ENCODE measurements at places on chromosomes 5 and 9.
A peak's percentile ranks its signal among the peaks of the same experiment; 100 is the strongest.

DNA sequence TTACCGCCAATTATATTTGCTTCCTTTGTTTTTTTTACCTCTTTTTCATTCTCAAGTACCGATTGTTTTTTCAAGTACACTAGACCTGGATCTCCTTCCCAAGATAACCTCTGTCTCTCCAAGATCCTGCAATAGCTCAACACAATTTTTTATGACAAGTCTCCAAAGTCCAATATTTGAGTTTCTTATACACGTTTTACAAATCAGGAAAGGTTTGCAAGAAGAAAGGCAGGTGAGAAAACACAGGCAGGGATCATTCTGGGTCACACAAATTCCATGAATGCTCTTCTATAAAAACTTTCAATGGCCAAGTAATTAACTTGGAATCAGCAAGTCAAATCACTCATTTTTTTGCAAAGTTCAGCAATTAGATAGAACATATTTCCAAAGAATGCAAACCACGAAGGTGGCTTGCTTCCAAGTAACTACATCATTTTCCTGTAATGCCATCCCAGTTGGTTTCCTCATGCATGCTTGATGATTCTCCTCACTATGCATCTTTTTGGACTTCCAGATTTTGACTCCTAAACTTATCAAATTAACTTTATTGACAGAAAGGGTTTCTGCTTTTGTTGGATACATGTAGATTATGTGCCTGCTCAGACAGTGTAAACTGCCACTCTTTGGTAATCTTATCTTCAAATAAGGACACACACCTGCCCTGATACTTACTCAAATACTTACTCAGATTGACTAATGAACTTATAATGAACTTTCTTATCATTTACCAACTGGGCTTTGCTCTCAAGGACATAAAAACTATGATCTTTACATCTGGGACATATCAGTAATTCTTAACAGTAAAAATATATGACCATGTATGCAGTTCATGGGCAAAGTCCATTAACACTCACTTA, 24.7 kb upstream of the IFNE start:
- no peak for DNase-seq

DNA sequence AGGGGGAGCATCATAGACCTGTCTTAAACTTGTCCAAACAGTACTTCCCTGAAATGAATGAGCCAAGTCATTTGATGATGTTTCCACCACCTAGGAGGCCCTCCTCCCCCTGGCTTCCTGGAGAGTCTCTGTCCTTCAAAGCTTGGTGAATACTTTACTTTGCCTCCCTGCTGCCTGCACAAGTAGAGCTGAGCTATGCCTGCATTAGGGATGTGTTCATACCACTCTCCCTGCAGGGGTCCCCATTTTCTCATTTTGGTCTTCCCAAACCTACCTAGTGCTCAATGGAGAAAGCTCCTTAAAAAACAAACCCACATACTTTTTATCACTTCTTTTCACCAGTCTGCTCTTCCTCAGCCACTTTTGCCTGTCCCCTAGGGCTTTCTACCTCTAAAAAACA, 7.7 kb downstream of the CCNI2 start:
- DNase-seq: no peak

- DNase-seq: peak; percentile 4
These were observed 291.8 kb upstream of the DAB2 start for GRCh38 chr5:39716532-39717028.

DNA sequence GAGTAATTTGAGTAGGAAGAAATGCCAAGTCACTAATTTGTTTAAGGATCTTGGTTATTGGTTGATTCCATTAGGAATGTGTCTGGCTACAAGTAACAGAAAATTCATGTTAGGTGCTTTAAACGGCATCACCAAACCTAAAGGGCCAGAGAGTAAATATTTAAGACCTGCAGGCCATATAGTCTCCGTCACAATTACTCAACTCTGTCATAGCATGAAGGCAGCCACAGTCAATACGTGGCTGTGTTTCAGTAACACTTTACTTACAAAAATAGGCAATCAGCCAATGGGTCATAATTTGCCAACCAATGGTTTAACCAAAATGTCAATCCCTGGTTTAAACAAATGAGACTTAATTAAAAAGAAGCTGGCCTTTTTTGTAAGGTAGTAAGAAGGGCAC, 98.5 kb downstream of the ARL15 start:
- DNase-seq: no peak

- DNase-seq: no peak
These were observed 162.4 kb downstream of the ZDHHC21 start for GRCh38 chr9:14530841-14531240.

DNA sequence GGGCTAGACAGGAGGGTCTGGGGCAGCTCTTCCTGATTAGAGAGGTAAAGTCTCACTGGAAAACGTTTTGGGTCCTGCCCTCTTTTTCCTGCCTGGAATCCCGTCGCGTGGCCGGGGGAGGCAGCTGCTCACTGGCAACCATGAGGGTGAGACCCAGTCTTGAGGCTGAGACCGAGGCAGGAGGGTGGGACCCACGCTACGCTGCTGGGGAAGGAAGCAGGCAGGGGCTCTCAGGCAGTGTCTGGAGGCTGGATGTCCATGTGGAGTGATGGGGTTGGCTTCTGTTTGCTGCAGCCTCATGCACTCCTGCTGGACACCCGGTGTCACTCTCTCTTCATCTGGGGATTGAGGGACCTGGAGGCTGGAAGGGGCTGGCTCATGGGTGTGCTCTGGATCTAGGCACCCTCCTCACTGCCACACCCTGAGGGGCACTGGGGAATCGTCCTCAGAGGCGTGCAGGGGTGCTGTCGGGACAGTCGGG, 11.3 kb upstream of the SLC2A6 start:
- DNase-seq: no peak

- no peak for DNase-seq
These were observed 98.2 kb upstream of the NIPBL start for GRCh38 chr5:36778336-36778735.

DNA sequence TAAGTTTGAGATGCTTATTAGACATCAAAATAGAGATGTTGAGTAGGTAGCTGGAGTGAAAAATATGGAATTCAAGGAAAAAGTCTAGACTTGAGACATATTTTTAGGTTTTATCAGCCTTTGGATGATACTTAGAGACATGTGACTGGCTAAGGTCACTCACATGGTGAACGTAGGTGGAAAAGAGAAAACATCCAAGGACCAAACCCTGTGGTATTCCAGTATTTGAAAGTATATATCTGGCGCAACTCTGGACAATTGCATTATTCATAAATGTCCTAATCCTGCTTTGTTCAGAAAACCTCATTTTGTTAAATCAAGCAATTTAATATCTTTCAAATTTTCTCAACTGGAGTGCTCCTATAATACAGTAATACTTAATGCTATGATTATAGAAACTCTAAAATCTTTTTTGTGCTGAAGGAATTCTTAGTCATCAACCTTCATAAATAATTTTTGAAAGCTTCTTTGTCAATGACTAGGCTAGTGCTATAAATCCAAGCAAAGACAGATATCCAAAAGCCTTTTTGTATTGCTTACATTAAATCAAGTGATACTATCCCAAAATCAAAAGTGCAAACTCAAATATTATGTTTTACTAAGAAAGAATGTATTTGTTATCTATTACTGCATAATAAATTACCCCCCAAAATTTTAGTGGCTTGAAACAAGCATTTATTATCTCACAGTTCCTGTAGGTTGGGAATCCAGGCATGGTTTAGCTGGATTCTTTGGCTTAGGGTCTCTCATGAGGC, 452.0 kb downstream of the ENC1 start:
- no peak for DNase-seq

DNA sequence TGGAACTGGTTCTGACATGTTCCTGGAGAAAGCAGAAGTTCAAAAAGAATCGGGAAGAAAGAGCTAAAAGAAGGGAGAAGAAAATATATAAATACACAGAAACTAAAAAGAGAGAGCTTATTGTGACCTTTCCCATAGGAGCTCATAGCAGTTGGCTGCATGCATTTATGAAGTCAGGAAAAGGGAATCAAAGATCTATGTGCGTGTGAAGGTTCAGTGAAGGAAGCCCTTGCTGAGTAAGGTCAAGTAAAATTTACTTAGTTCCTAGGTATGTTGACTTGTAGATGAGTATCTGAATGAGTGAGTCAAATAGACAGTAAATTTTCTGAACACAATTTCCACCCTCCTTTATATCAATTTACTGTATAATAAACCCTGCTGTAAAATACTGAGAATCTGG, 632.5 kb downstream of the SLCO4C1 start:
- DNase-seq: no peak

DNA sequence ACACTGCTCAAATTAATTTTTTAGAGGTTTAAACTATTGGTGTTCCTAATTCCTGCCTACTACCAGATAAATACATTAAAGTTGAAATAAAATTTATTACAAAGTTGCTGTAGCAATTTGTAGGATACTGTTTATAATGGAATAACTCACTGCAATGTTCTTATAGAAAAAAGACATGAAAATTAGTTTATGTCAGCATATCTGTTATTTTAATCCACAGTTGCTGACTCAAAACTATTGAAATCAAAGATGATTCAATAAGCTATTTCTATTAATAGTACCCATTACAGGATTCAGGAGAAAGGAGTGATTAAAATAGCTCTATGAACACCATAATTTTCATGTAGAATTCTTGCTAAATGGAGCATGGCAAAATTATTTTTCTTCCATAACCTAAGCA, 764.4 kb upstream of the NUDT12 start:
- DNase-seq: no peak

- no peak for DNase-seq
These were observed 46.6 kb downstream of the RAB3C start for GRCh38 chr5:58629271-58630159.

DNA sequence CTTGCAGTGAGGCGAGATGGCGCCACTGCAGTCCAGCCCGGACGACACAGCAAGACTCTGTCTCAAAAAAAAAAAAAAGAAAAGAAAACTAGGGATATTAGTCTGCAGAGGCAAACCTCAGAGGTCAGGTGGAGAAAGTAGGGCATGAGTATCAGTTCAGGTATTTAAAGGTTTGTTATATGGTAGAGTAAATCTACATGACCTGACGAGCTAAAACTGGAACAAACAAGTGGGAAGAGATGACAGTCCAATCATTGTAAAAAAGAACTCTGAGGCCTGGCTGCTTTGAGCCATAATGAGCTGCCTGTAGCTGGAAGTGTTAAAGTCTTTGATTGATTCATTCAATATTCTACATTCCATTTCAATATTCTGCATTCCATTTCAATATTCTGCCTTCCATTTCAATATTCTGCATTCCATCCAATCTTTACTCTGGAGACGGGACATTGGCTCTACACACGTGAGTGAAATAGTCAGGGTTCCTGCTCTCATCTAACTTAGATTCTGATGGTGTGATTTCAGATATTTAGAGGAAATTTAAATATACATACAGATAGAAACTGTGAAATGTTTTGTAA, 28.9 kb upstream of the GRAMD2B start:
- no peak for DNase-seq

DNA sequence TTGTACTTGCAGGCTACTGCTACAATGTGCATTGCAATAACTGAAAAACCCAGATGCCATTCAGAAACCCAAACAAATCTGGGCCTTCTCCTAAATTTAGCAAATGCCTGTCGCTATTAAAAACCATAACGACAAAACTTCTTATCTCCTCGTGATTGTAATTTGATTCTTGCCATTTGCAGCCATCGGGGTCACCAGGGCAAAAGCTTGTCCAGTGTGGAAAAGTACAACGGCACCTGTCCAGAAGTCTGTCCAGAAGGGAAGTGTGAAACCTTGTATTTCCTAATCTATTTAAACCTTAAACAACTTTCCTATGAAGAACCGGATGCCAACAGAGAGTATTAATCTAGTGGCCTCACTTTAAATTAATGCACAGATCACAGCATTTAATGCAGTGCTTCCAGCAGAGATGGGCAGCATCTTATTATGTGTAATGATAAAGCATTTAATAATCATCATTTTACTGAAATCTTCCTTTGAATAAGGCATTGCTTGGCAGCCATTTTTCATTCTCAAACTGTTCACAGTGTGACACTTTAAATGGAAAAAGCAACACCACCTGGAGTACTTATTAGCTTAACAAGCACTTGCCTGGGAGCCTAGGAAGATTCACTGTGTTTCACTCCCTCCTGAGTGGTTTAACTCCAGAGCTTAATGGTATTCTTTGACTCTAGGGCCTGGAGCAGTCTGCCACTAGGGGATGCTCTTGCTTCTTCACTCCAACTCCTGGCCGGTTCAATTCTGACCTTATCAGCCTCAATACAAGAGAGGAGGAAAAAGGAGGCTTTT, 4.9 kb upstream of the C7 start:
- no peak for DNase-seq

GRCh38 chr5:122295138-122295537, 16.9 kb upstream of the SNCAIP start:
- no peak for DNase-seq

GRCh38 chr5:109329333-109330237, 80.2 kb downstream of the PJA2 start:
- DNase-seq: no peak

DNA sequence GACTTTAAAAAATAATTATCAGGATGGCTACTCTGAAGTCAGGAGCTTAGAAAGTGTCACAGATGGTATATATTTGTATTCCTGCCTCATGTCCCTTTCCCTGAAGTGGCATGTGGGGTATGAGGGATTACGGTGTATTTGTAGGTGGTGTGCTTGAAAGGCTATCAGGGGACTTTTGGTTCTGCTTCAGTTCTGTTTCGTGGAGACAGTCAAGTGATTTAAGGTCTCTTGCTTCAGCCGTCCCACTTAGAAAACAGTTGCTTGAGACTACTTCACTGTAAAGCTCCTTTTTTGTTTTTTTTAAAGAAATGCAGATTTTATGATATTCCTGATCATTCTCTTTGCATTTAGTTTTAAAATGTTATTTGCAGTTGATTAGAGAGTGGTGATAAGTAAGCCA, 18.3 kb downstream of the PARP8 start:
- no peak for DNase-seq

DNA sequence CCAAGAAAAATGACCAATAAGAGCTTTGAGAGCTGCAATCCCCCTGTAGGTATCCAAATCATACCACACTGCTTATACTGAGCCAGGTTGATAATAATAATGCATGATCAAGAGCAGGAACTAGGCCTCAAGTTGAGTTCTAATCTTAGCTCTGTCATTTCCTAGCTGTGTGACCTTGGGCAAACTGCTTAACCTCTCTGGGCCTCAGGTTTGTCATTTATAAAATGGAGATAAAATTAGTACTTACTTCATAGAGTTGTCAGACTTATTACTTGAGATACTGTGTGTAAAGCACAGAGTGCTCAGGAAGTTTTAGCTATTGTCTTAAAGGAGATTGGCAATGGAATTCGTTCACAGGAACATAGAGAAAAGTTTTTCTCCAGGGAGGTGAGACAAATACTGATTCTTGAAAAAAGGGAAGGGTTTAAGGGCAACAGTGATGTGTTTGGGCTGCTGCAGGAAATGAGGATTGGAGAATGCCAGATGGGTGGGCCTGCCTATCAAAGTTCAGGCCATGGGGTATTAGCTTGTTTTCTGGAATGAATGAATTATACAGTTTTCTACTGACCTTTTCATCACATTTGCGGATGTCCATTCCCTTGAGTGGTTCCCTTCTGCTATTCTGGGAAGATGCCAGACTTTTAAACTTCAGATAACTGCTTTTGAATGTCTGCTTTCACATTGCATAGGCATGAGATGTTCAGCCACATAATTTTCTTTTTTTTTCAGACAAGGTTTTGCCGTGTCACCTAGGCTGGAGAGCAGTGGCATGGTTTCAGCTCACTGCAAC, 10.2 kb upstream of the ATP6V0E1 start:
- DNase-seq: no peak

Measured in activated T-cell treated with anti-CD3 and anti-CD28 coated beads for 1 hour (primary cell).